ENCODE measurements at places on chromosomes 7 and 10.

DNA sequence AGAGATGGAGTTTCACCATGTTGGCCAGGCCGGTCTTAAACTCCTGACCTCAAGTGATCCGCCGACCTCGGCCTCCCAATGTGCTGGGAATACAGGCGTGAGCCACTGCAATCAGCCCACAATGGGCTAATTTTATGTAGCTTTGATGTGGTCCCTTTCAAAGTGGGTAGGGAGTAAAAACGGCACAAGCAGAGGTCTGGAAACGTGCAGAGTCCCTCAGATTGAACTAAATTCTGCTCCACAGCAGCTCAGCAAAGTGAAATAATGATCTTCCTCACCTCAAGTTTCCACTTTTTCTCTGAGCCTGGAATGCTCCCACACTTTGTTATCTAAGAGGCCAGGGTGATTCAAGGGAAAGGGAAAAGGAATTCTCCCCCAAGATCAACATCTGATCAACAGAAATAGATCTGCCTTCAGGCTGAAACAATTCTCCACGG, 6.1 kb downstream of the CCDC3 start:
- no peak for DNase-seq

- no peak for DNase-seq
Measured at GRCh38 chr7:149321978-149322541, 60.1 kb downstream of the ZNF783 start.

DNA sequence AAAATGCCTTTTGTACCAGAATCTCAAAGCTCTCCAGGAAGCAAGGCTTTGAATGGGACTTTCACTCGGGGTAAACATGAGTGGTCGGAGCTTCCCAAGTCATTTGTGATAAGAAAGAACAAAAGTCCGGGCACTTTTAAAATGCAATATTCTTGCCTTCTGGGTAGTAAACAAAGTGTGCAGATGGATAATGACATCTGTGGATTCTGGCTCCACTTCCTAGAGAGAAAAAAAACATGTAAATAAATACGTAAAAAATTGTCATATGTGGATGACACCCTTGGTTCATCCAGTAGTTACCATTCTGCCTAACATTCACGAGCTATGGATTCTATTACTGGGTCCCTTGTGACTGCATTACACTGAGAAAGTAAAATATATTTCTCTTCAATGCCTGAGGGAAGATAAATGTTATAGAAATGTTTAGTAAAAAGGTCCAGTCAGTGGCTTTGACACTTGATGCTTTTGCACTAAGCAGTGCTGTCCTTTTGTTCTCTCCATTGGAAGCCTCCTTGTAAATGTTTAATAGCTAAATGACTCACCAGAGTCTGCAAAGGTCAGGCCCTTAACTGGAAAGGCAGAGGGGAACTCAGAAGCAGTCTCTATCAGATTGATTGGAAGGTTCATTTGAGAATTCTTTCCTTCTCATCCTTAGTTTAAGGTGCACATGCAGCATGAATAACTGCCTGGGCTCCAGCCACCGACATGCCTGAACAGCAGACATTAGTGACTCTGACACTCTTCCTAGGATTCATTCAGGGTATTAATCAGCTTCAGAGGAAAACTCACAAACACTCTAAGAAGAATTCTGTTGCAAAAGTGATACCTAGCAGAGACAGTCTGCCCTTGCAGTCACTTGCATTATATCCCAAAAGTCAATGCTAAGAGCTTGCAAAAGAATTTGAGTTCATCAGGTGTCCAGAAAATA, 11.7 kb upstream of the EDRF1 start:
- DNase-seq: no peak

GRCh38 chr10:100528123-100528886, 1.4 kb downstream of the NDUFB8 start:
- DNase-seq: no peak

DNA sequence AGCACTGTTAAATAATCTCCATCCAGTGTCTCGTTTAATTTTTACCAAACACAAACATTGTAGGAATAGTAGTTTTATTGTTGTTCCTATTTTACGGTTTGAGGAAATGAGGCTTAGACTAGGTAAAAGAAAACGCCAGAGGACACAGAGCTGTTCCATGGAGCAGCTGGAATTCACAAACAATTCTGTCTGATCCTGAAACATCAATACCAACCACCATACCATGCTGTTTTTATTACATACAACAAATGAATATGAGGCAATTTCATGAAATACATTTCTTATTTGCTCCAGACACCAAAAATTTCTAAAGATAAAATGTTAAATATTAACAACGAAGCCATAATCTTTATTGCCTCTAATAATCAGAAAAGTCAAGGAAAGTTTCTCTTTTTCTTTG, 9.4 kb downstream of the MALRD1 start:
- DNase-seq: no peak

GRCh38 chr10:2744547-2745200, 322.7 kb upstream of the PFKP start:
- DNase-seq: no peak

GRCh38 chr7:27652518-27652917, 10.2 kb downstream of the HIBADH start:
- DNase-seq: no peak

DNA sequence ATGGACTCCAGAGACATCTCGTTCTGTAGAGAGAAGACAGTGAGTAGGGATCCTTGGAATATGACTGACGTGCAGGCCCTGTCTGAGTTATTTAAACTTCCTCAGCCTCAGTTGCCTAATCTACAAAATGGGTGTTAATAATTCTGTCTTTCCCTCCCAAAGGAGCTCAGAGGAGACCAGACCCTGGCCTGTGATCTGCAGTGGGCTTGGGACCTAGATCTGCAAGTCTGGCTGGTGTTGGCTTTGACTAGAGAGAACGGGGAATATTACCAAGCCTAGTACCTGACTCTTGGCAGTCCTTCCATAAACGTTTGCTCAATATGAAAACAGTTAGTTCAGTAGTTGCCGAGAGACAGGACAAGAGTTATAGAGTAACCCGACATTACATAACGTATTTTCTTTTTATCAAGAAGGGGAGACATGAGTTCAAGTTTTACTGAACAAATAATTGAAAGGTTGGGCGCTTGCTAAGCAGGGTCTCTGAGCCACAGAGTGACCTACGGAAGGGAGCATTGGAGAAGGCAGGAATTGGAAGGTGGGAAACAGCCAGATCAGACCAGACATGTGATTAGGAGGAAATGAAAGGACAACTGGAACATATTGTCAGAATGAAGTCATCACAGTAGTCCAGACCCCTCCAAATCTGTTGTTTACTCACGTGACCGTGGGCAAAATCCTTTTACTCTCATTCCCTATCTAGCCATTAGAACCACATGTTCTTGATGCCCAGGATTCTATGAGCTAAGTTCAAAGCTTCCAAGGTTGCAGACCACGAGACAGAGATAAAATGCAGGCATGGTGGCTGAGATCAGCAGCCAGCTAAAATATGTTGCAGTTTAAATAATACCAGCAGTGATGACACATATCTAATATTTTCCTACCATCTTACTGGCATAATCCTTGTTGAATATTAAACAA, 10.9 kb upstream of the CYP3A4 start:
- no peak for DNase-seq

DNA sequence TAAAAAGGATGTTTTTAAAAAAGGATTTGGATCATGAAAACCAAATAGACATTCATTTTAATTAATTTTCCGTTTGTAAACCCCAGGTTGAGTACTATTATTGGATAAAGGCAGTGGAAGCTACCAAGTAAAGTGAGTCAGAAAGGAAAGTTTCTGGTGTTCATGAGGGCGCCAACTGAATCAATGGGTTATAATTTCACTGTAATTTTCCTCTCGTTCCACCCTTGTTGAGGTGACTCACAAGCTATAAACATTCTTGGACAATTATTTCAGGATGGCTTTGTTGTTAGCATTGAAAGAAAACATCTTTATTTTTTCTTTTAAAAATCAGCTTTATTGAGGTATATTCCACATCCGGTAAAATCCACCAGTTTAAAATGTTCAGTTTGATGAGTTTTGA, 5.1 kb upstream of the FAM133B start:
- DNase-seq: peak; percentile 26

DNA sequence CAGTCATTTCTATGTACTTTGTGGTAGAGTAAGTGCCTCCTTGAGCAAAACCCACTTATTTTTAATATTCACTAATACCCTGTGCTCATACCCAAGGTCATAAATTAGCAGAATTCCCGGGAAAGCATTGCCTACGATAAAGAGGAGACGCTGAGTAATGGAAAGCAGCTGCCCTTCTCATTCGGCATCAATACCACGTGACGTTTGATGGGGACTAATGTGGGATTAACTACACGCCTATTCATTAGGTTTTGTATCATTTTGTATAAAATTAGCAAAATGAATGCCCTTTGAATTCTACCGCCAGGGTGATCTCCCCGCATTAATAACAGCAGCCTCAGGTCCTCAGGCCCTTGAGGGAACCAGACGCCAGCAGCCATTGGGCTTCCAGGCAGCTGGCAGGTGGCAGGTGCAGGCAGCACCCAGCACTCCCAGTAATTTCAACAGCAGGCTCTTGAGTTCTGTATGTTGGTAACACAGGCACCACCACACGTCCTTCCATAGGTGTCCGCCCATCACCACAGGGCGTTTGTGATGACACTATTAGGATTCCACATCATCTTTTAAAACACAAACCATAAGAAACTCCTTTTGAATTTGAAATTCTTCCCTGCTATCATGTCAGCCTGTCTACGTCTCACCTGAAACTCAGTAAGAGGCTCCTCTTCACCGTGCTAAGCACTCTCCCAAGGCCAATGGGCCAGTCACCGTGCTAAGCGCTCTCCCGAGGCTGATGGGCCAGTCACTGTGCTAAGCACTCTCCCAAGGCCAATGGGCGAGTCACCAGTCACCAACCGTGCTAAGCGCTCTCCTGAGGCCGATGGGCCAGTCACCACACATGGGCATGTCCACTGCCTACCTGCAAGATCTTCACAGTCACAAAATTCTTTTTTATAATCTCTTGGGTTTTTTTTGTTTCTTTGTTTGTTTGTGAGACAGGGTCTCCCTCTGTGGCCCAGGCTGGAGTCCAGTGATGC, 509.4 kb downstream of the PTPRN2 start:
- DNase-seq: no peak

GRCh38 chr7:95501261-95501832, 15.6 kb downstream of the ASB4 start:
- no peak for DNase-seq

- no peak for DNase-seq
Measured at GRCh38 chr10:64956441-64956840, 1435.2 kb downstream of the REEP3 start.

- no peak for DNase-seq
Measured at GRCh38 chr7:3616306-3616705, 315.3 kb downstream of the SDK1 start.

- no peak for DNase-seq
Measured at GRCh38 chr10:77359950-77360520, 277.6 kb downstream of the KCNMA1 start.

DNA sequence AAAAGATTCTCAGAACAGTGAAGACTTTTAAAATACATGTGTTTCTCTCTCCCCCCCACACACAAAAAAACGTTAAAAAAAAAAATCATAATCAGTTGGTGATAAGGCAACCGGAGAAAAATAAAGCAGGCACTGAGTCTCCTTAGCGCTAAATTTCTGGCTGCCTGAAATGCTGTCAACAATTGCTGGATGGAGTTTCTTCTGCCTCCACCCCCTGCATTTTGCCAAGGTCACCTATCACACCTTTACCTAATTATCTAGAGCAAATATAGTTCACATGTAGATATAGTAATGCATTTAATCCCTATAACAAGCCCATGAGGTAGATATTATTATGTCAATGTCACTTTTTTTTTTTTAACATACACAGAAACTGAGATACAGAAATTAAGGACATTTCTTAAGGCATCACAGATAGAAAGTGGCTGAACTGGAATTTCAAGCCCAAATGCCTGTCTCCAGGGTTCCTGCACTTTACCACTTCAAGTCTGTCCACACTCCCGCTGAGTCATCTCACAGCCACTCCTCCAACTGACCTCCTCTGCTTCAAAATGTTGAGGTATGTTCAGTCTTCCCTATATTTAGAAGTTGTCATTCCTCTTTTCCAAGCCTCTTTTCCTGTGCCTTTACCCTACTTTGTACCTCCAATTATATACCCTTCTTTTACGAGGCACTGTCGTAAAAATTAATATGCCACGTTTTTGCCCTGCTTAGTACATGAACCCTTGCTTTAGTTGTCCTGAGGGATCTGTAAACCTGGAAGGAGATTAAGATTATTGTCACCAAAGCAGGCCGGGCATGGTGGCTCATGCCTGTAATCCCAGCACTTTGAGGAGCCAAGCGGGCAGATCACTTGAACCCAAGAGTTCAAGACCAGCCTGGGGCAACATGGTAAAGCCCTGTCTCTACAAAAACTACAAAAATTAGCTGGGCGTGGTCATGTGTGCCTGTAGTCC, 72.8 kb upstream of the MPP7 start:
- no peak for DNase-seq

- peak; percentile 64 for DNase-seq
Measured at GRCh38 chr7:95205665-95206225, 118.6 kb downstream of the PON1 start.

DNA sequence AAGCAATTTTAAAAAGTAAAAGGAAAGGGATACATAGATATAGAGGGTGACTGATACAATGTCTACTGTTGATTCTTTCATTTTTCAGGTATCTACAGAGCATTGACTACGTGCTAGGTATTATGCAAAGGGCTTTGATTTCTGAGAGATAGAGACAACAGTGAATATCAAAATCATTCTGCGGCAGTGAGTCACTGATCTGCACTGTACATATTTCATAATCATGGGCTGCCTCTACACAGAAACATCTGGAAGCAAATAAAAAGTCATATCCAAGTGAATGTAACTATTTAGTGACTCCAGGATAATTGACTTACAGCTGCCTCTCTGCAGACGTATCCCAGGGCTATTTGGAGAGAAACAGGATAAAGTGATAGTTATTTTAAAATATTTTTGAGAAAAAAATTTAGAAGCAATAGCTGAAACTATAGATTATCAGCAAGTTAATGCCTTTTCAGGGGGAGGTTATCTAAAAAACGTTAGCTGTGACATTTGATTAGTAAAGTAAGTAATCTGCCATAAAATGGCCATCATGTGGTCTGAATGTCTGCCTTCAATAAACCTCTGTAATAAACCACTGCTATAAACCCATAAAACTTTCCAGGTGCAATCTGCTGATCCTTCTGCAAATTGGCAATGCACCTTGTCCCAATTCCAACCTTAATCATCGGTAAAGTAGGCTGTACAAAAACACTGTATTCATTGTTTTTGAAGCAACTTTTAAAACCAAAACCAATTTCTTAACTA, 43.7 kb downstream of the CPXM2 start:
- no peak for DNase-seq

DNA sequence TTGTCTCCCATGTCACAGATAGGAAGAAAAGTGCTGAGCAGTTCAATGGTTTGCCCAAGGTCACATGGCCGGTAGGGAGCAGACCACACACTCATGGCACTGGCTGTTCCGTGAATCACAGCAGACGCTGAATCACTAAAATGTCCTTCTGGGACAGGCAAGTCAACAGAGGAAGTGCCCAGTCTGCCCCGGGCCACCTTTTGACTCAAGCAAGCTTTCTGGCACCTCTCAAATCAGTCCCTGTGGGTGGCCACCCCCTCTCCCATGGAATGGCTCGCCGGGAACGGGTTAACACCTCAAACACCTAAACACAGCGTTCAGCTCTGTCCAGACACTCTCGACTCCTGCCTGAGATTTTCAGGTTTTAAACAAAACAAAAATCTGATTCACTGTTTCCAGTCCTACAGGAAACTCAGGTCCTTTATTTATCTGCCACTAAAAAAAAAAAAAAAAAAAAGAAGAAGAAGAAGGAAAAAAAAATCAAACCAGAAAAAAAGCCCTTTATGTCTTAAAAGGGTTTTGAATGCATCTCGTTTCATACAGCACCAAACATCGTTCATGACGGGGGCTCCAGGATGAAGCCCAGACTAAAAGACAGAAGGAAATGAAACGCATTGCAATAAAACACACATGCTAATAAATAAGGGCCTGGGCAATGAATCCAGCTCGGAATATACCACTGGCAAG, 15.5 kb downstream of the CARD11 start:
- peak; percentile 75 for DNase-seq
